ENCODE measurements at places on chromosomes 6 and 20. TPM values are rescaled to one million over a fixed set of nuclear protein-coding genes. Genes with fewer than 3 reads are reported as not detected.

GRCh38 chr20:51372176-51372803 lies 170.2 kb downstream of the NFATC2 start:
- no peaks in the 10 kb centered on the region for H3K36me3 ChIP-seq
- DNase-seq = peak; percentile 56
- H3K27me3 ChIP-seq = no peaks in the 10 kb centered on the region
- no peak overlapping the region for H3K4me3 ChIP-seq

DNA sequence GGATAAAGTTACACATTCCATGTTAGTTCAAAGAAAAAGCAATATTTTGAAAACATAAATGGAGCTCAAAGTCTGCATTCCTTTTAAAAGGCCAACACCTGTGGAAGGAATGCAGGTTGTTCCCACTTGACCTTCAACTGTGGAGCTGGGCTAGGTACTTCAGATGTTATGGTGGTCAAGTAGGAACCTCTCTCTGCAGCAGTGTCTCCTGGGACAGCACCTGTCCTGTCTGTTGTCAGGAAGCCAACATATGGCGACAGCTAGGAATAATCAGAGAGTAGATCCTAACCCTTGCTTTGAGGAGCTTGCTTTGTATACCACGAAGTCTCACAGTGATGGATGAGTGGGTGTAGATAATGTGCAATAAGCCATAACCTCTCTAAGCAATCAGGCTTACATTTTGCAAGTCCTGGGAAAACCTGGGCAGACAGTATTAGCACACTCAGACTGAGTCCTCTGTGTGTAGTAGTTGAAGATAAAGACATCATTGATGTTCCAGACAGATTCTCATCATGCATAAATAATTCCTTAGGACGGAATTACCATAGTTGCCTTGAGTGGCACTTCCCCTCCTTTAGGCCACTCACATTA lies 347.5 kb downstream of the PRL start:
- no peaks in the 10 kb centered on the region for H3K4me1 ChIP-seq
- no peaks in the 10 kb centered on the region for H3K36me3 ChIP-seq
- no peak for DNase-seq
- H3K27ac ChIP-seq = no peak overlapping the region
- no peaks in the 10 kb centered on the region for H3K27me3 ChIP-seq

The ANGPT4 gene
- not detected for total RNA-seq

The RGS17 gene
- not detected for total RNA-seq

- H3K36me3 ChIP-seq = no peaks in the 10 kb centered on the region
- H3K4me1 ChIP-seq = peaks cover 10% of the 10 kb centered on the region
- H3K27me3 ChIP-seq = no peaks in the 10 kb centered on the region
- no peak for DNase-seq
Measured at GRCh38 chr6:20837189-20837588, 302.9 kb downstream of the CDKAL1 start.

DNA sequence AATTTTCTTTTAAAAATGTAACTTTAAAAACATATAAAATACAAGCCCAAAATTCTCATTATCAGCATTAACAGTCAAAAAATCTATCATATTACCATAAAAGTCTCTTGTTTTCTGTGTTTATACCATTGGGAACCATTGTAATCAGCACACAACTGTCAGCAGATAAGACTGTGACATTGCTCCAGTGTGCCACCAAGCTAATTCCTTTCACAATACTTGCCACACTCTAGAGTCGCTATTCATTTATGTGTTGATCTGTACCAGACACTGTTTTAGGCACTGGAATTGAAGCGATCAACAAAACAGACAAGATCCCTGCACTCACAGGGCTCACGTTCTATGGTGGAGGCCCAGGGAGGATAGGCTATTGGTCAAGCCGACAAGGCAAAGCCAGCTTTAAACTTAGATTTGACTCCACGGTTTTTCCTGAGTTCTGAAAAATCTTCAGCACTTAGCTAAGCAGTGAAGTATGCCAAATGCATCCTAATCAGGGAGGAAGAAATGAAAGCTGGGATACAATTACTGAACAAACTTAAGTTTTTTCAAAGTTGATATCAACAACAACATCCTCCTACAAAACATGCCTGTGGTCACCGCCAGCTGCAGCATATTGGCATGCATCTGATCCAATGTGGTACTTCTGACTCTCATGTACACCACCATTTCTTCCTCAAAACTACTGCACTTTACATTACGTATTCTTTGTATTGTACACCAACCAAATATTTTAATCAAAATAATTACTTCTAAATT lies 60.5 kb downstream of the GMDS start:
- H3K36me3 ChIP-seq = no peaks in the 10 kb centered on the region
- H3K27me3 ChIP-seq = no peaks in the 10 kb centered on the region
- DNase-seq = no peak
- H3K4me3 ChIP-seq = no peak overlapping the region
- no peak overlapping the region for H3K27ac ChIP-seq

The OTOR gene
- total RNA-seq = not detected

GRCh38 chr6:142045380-142046278 lies 87.1 kb upstream of the GJE1 start:
- H3K4me1 ChIP-seq = no peaks in the 10 kb centered on the region
- DNase-seq = no peak
- H3K27me3 ChIP-seq = no peaks in the 10 kb centered on the region
- H3K27ac ChIP-seq = no peak overlapping the region
- H3K36me3 ChIP-seq = no peaks in the 10 kb centered on the region
- H3K4me3 ChIP-seq = no peak overlapping the region

DNA sequence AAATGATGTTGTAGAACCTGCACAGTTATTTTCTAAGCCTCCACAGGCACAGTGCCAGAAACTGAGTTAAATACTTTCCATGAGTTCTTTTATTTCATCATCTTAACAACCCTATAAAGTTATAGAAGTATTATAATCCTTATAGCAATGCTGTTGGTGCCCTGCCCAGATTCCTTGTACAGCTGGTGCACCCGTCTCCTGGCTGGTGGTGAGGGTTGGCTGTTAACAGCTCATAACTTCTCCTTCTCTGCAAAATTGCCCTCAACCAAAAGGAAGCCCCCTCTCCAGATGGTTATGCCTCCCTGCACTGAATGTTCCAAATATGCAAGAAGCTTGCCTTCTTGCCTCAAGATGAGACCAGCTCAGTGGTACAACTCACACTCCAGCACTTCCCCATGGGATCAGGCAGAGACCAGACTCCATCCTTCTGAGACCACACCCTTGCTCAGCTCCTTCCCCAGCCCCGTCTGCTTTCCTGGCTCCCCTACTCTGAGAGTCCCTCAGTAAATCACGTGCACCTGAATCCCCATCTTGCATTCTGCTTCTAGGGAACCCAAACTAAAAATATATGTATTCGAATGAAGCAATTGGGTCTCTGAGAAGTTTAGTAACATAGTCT lies 304.4 kb upstream of the PLCB4 start:
- H3K27ac ChIP-seq = no peak overlapping the region
- no peaks in the 10 kb centered on the region for H3K27me3 ChIP-seq
- H3K4me1 ChIP-seq = no peaks in the 10 kb centered on the region
- H3K4me3 ChIP-seq = no peak overlapping the region
- H3K36me3 ChIP-seq = no peaks in the 10 kb centered on the region

DNA sequence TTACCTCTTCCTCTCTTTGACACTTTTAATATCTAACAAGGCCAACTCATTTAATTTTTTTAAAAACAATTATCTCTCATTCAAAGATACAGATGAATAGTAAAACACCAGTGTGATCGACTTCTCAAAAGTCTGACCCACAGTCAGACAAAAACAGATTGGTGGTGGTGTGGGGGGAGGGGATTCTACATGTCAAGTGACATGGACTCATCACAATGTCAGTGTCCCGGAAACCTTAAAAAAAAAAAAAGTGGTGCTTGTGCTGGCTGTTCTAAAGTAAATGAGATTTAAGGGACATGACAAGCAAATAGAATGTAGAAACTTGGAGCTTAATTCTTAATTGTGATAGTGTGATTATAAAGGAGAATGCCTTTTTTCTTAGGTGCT lies 16.3 kb upstream of the RFPL4B start:
- no peak overlapping the region for H3K4me3 ChIP-seq

Measured in naive thymus-derived CD4-positive, alpha-beta T cell (primary cell).